Sigmoid colon (tissue), 7 donors: ENCODE measurements at places on chromosomes 5 and 9. TPM values are rescaled to one million over a fixed set of nuclear protein-coding genes. Genes with fewer than 3 reads are reported as not detected.
A peak's percentile ranks its signal among the peaks of the same experiment; 100 is the strongest.

TTC16 gene
- not detected for total RNA-seq

NME5 gene
- 3.5 TPM for total RNA-seq

GPX8 gene
- 14.2 TPM for total RNA-seq

TAF11L10 gene
- not detected for total RNA-seq

DNA sequence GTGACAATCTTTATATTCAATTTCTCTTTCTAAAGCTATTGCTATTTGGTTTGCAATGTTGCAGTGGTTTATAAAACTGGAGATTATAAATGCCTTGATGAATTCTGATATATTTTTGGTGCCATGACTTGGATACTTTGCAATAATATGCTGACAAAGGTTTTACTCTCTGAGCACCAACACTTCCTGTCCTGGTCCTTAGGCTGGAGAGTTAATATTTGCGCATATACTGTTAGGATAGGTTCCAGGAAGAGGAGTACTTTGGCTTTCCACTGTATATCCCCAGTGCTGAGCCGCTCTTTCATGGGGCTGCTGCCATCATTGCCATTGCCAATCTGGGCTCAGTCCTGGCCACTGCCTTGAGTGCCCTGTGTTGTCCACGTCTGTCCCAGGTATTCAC lies 139.6 kb downstream of the ZCCHC7 start:
- DNase-seq, result no peak
- no peak overlapping the region for H3K4me3 ChIP-seq
- H3K27ac ChIP-seq, result no peak overlapping the region
- H3K4me1 ChIP-seq, result peaks cover 2% of the 10 kb centered on the region
- no peaks in the 10 kb centered on the region for H3K36me3 ChIP-seq

- no peak overlapping the region for H3K27ac ChIP-seq
- H3K4me3 ChIP-seq, result no peak overlapping the region
- DNase-seq, result no peak
- H3K36me3 ChIP-seq, result no peaks in the 10 kb centered on the region
These were observed 53.2 kb upstream of the HMHB1 start for GRCh38 chr5:143758750-143759149.

GRCh38 chr5:43425983-43426382 lies 13.8 kb upstream of the CCL28 start:
- H3K27ac ChIP-seq, result no peak overlapping the region
- H3K36me3 ChIP-seq, result no peaks in the 10 kb centered on the region
- no peak overlapping the region for H3K4me3 ChIP-seq
- no peaks in the 10 kb centered on the region for H3K27me3 ChIP-seq

DNA sequence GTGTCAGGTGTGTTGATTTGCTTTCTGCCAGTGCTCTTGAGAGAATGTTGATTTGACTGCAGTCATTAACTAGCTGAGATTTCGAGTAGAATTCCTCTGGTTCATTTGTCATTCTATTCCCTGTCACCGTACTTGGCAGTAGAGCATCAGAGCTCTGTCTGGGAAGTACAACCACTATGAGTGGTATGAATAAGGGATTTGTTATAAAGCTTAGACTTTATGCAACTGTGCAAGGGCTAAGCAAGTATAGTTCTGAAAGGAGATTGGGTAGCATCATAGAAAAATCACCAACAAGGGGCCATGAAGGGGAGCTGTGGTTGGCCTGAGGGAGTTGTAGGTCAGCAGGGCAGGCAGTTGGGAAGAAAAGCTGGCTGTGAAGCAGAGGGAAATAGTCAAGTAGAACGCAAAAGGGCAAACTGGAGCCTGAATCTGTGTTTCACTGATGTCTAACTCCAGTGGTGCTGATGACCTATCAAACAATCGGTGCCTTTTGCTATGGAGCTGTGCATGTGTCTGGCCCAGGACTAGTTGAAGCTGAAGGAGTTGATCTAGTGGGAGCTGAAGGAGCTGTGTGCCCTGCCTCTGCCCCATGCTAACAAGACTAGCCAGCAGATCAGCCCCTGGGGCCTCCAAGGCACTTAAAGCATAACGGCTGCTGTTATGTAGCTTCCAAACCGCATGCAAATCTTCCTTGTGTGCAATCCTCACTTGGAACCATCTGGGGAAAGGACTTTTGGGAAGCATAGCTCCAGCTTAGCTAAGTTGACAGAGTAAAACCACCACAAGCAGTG lies 110.0 kb downstream of the SLC28A3 start:
- DNase-seq, result no peak
- H3K4me3 ChIP-seq, result no peak overlapping the region
- no peak overlapping the region for H3K27ac ChIP-seq
- H3K27me3 ChIP-seq, result no peaks in the 10 kb centered on the region

DNA sequence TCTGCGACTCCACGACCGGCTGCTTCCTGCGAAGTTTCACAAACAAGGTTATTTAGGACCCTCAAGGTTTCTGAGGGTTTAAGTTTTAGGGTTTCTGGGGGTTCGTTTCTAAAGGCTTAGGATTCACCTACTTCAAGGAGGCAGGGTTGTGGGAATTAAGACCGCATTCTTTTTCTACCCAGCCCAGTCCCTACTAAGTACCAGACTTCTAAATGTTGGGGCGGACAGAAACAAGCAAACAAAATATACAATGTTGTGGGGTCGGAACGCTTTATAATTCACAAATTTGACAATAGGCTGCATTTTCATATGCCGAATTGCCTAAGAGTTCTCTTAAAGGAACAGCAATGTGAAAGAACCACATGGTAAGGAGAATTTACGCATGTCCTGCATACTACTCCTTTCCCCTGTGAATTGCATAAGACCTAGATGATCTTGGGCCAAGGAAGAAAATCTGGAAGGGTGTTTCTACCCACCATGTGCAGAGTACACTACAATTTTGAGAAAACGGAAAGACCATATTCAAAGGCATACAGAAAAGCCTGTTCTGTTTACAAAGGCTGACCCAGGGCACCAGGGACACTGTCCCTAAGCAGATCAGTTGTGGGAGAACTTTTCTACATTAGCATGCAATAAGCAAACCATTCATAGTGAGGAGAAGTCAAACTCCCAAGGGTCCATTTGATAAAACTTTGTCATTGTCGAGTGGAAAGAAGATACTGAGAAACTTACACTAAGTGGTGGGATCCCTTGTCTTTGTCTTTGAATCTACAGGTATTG lies 457.3 kb downstream of the RAB3C start:
- no peaks in the 10 kb centered on the region for H3K36me3 ChIP-seq
- peaks cover 51% of the 10 kb centered on the region for H3K4me1 ChIP-seq
- no peak for DNase-seq
- peak overlapping the region; percentile 79 for H3K27ac ChIP-seq

GRCh38 chr5:112381521-112381920 lies 37.6 kb downstream of the EPB41L4A start:
- H3K27ac ChIP-seq, result no peak overlapping the region
- H3K36me3 ChIP-seq, result no peaks in the 10 kb centered on the region
- H3K4me1 ChIP-seq, result no peaks in the 10 kb centered on the region
- DNase-seq, result no peak

GRCh38 chr9:125997196-125997823 lies 250.1 kb downstream of the PBX3 start:
- no peak overlapping the region for H3K27ac ChIP-seq
- no peak overlapping the region for H3K4me3 ChIP-seq
- peak; percentile 38 for DNase-seq
- no peaks in the 10 kb centered on the region for H3K36me3 ChIP-seq
- H3K4me1 ChIP-seq, result no peaks in the 10 kb centered on the region

DNA sequence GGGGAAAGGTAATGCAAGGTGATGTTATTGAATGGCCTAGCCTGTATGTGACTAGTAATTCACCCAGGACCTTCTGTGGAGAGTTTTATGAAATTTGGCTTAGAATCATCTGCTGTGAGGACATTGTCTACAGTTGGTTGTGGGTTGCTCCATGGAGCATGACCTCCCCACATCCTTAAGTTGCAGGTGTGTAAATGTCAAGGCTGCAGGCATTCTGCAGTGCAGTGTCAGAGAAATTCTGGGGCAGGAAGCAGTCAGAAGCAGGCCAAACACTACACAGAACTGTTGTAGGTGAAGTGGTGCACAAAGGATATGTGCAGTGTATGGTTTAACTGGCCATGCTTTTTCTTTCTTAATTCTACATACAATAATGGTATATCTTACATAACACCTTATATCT lies 588.3 kb downstream of the EBF1 start:
- H3K4me3 ChIP-seq, result no peak overlapping the region
- no peaks in the 10 kb centered on the region for H3K27me3 ChIP-seq
- H3K27ac ChIP-seq, result no peak overlapping the region
- no peaks in the 10 kb centered on the region for H3K4me1 ChIP-seq
- no peaks in the 10 kb centered on the region for H3K36me3 ChIP-seq
